Esophagus muscularis mucosa (tissue), 4 donors: ENCODE measurements at places on chromosomes 1 and 21.
A peak's percentile ranks its signal among the peaks of the same experiment; 100 is the strongest.

DNA sequence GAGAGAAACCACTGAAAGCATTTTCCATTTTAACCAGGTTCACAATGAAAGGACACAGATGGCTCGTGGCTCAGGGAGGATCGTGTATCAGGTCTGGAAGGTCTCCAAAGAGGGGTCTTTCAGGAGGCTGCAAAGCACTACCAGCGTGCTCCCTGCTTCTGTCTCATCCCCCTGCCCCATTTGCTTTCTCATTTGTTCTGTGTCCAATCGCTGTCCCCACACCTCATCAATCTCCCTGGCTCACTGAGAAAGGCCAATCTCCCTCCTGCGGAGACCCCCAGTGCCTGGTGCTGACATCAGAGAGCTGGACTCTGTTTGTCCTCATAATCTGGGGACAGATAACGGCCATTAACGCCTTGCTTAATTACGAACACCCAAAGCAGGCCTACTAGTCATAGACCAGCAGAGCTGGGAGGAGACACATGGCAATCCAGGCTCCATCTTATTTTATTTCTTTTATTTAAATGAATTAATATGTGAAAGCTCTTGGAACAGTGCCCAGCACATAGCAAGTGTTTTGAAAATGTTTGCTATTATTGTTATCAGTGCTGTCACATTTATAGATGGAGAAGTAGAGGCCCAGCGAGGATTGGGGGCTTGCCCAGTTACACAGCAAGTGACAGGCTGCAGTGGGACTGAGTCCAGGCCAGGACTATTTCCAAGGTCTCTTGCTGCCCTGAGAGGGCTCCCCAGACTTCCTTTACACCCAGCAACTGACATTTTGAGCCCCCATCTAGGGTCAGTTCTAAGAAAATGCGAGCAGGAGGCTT lies 341.0 kb upstream of the USP24 start:
- no peaks in the 10 kb centered on the region for H3K36me3 ChIP-seq
- no peaks in the 10 kb centered on the region for H3K4me1 ChIP-seq
- DNase-seq, result no peak
- H3K27me3 ChIP-seq, result no peaks in the 10 kb centered on the region

- H3K36me3 ChIP-seq, result no peaks in the 10 kb centered on the region
- no peaks in the 10 kb centered on the region for H3K27me3 ChIP-seq
- H3K4me1 ChIP-seq, result no peaks in the 10 kb centered on the region
- H3K27ac ChIP-seq, result no peak overlapping the region
- DNase-seq, result no peak
These were observed 536.6 kb upstream of the USP24 start for GRCh38 chr1:55751776-55752175.

DNA sequence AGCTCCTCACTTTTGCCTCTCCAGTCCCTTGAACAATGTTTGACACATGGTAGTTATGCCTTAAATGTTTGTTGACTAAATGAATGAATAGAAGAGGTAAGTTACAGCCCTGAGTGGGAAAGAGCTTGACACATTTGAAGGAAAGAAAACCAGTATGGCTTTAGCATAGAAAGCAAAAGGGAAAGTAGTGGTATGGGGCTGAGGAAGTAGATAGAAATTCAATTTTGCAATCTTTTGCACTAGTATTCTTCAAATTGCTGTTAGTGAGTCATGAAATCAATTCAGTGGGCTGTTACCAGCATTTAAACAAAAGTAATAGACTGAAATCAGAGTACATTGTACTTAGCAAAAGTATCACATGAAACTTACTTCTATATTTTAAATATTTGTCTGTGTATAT lies 21.1 kb downstream of the PLA2G4A start:
- peaks cover 9% of the 10 kb centered on the region for H3K4me1 ChIP-seq
- no peaks in the 10 kb centered on the region for H3K36me3 ChIP-seq
- H3K27me3 ChIP-seq, result no peaks in the 10 kb centered on the region

DNA sequence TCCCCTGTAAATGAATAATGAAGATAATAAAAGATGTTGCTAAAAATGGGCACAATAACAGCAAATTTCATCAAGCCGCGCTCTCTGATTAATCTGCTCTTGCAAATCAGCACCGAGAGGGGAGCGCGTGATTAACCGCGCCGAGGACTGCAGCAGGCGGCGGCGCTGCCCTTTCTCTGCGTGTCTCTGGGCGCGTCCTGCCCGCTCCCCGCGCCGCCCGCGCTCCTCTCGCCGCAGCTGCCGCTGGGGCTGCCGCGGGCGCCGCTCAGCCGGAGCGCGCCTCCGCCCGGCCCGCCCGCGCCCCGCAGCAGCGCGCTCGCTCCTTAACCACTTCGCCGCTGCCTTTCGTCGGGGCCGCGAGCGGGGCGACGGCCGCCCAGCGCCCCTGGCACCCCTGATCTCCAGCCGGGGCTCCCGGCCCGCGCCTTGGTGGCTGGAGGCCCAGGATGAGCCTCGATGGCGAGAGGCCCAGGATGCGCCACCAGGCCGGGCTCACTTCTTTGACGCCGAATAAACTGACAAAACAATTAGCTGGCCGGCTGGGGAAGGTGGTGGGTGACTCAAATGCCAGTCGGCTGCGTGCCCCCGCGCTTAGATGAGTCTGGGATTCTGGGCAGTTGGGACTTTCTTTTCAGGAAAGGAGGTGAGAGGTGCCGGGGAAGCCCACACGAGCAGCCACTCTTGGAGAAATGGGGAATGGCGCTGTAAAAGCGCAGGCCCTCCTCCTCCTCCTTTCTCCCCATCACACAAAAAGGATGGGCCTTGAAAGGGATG lies 221.4 kb upstream of the PKN2 start:
- H3K27ac ChIP-seq, result peak overlapping the region; percentile 90
- no peak for DNase-seq
- no peaks in the 10 kb centered on the region for H3K27me3 ChIP-seq

DNA sequence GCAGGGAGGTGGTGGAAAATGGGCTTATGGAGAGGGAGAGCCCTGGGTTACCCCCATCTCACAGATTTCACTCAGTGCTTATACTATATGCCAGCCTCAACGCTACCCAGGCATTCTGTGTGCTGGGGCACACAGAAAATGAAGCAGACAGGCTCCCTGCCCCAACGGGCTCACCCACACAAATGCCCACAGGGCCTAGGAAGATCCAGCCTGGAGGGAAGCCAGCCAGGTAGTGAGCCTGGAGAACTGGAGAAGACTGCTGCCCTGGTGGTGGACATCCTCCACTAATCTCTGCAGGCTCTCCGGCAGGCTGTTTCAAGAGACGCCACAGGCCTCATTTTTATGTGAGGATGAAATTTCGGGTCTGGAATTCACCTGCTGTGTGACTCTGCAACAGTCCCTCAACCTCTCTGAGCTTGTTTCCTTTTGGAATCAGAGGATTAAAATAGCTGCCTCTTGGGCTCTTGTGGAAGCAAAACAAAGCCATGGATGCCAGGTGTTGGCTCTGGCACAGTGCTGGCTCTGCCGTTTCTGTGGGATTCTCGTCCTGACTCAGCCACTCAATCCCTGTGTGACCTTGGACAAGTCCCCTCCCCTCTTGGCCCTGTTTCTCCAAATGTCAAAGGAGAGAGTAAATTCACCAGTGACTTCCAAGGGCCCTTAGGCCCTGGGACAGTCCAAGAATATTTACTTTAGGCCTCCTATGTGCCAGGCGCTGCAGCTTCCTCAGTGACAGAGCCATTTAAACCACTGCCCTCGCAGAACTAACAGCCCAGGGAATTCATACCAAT lies 3.6 kb downstream of the PAQR7 start:
- H3K27me3 ChIP-seq, result no peaks in the 10 kb centered on the region
- peak overlapping the region; percentile 5 for H3K27ac ChIP-seq
- H3K36me3 ChIP-seq, result no peaks in the 10 kb centered on the region

GRCh38 chr1:54973205-54973921 lies 7.1 kb upstream of the TMEM61 start:
- H3K27me3 ChIP-seq, result peaks cover 13% of the 10 kb centered on the region
- no peak for DNase-seq
- no peaks in the 10 kb centered on the region for H3K36me3 ChIP-seq
- H3K4me1 ChIP-seq, result peaks cover 11% of the 10 kb centered on the region
- no peak overlapping the region for H3K4me3 ChIP-seq
